Amniotic stem cell (primary cell): ENCODE measurements at places on chromosomes 6 and 20.

DNA sequence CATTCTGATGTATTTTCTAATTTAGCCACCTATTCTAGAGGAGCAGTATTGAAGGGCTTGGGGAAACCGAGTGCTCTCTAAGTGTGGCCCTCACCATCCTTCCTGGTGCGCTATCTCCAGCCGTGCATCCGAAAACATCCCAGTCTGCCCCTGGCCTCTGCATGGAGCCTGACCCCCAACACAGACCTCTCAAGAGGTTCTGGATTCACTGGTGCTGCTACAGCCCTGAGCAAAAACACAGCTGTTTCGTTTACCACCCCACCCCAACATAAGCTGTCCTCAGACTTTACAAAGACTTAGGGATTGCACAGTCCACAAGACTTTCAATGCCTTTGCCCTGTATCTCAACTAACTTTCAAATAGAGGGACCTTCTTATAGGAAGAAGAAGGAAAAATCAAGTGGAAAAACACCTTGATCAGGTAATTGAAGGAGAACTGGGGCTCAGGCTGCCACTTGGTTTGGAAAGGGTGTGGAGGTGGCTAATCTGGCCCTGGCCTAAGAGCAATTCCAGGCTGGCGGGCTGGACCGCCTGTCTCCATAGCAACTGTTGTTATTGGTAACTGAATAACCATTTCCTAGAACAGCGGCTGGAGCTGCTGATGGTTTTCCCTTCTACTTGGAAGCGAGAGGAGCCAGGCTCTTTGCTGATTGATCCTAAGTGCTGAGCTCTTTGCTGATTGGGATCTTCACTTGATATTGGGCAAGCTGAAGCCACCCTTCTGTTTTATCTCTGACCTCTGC lies 90.2 kb upstream of the TOX2 start:
- no peak for DNase-seq

- no peak for DNase-seq
These were observed 32.3 kb downstream of the ID4 start for GRCh38 chr6:19869464-19869863.

GRCh38 chr20:3447321-3447720 lies 23.5 kb upstream of the ATRN start:
- DNase-seq = no peak

DNA sequence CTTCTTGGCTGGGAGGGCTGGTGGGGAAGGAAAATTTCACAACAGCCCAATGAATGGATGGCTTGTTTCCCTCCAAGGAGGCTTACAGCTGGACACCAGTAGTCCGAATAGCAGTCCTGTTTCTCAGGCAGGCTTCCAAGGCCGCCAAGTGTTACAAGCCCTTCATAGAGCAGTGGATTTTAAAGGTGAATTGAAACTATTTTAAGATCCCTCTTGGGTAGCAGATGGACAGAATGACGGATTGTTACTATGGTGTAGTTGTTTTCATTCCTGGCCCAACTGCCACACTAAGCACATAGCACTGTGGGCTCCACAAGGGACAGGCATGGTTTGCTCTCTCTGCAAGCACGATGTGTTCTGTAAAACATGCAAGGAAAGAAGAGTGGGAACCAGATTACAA lies 203.3 kb upstream of the TAB2 start:
- DNase-seq = no peak

- no peak for DNase-seq
These were observed 134.3 kb upstream of the CARMIL1 start for GRCh38 chr6:25144919-25145318.

GRCh38 chr20:56249956-56250355 lies 1.4 kb downstream of the MC3R start:
- DNase-seq = no peak

- DNase-seq = no peak
These were observed 206.7 kb downstream of the MANEA start for GRCh38 chr6:95784019-95784418.

DNA sequence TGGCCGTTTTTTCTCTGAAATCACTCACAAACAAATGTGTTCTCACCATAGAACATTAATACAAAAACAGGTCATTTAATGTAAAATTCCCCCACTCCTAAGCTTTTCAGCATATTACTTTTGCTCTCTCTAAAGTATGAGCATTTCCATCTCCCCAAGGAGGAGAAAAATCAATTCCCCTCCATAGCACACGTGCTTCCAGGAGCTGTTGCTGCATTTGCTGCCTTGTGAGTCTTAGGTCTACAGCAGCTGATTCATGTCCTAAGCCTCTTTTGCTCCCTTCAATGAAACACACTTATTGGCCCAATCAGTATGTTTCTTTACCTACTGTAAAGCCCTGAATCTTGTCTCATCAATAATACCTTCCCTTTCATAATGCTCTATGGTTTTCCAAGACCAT lies 6.4 kb upstream of the COL9A1 start:
- DNase-seq = no peak

DNA sequence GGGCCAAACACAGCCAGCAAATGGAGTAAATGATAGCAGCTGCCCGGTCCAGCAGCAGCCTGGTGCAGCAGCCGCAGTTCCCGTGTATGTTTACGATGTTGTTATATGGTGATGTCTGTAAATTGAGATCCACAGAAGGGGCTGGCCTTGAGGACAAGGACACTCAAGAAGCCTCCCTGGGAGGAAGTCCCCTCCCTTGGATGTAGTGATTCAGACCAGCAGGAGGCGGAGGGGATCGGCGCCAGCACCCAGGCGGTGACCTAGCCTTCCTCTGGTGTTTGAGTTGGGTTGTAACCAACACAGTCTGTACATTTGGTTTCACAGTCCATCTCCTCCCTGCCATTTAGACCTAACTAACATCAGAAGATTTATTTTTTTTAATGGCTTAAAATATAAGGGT lies 187.8 kb downstream of the SYNDIG1 start:
- DNase-seq = no peak

DNA sequence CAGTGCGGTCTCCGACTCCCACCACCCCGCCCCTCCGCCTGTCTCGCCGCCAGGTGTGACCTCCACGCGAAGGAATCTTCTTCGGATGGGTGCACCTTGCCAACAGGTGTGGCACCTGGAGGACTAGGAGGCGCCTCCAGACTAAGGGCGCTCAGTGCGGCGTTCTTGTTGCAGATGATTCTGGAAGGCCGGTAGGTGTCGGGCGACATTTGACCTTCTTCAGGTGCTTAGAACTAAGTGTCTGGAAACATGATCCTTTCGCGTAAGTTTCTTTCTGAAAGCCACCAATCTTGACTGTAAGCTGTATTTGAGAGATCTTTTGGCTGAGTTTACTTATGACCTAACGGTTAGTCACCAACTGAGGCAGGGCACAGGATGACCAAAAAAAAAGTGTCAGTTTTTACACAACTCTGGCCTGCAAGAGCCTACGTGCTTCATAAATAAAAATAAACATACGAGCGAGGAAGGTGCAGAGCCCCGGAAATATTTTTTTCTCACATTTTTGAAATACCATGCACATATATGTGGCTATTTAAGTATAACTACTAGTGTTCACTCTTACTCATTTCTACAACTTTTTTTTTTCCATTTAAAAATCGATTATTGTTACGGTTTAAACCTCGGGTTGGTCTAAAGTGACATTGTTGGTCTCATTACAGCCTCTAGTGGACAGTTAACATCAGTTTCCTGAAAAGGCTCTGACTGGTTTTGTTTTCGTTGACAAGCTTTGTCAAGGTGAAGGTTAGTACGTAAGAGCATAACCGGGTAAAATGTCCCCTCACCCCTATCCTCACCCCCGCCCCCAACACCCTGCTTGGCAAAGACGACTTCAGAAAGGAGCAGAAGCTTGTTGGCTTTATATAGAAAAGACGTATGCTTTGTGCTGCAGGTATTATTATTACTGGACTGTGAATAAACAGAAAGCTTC lies 1.6 kb upstream of the ATXN1 start:
- DNase-seq = peak; percentile 72

DNA sequence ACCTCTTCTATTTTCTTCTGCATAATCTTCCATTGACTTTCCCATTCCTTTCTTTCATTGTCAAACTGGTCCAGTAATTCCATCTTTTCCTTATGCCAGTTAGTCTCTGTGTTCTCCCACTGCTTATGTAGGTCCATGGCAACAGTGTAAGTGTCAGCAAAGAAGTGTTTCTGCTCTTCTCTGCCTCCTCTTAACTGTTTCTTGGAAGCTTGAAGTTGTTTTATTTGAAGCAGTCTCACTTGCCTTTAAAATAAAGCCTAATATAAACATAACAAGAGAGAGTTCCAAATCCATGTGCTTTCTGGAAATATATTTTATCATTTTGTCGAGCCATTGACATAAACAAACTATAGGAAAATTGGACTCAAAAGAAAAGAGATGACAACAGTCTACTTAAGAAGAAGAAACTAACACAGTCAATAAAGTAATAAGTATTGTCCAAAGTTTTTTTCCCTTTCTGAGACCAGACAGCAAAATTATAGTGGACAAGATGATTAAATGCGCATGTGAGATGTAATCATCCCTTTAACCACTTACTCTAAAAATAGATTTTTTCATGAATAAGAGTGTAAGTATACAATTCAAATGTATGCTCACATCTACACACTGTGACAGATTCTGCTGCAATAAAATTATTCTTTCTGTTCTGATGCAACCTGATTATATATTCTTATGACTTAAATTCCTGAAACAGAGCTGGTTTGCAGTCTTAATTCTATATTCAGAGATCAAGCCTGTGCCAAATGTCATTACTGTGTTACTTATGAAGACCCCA lies 5.2 kb downstream of the KIAA0408 start:
- DNase-seq = no peak

DNA sequence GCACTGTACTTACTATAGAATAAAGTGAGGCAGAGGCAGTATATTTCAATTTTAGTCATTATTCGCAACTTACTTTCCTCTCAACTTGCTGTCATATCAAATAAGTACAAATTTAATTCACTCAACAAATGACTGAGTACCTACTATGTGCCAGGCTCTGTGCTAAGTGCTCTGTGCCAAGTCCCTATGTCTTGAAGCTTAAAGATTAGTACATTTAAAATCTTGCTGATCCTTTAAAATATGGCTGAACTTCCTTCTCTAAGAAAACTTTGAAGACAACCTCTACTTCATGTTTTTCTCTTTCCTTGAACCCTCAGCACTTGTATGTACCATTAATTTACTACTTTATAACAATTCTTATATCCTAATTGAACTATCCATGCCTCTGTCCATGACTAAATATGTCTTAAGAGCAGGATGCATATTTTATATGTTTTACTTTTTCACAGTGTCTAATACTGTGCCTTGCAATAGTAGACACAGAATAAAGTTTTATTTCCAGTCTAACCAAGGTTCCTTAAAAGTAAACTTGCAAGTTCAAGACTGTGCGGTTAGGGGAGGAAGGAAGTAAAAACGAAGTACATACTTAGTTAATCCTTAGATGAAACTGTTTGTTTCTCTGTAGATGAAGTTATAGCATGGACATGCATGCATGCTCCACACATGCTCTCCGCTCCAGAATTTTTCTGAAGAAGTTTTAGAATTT lies 10.0 kb upstream of the LATS1 start:
- DNase-seq = no peak

- no peak for DNase-seq
These were observed 635 bp upstream of the C20orf203 start for GRCh38 chr20:32674362-32674789.

- DNase-seq = peak; percentile 10
These were observed 232.7 kb upstream of the SGK1 start for GRCh38 chr6:134550604-134551003.

DNA sequence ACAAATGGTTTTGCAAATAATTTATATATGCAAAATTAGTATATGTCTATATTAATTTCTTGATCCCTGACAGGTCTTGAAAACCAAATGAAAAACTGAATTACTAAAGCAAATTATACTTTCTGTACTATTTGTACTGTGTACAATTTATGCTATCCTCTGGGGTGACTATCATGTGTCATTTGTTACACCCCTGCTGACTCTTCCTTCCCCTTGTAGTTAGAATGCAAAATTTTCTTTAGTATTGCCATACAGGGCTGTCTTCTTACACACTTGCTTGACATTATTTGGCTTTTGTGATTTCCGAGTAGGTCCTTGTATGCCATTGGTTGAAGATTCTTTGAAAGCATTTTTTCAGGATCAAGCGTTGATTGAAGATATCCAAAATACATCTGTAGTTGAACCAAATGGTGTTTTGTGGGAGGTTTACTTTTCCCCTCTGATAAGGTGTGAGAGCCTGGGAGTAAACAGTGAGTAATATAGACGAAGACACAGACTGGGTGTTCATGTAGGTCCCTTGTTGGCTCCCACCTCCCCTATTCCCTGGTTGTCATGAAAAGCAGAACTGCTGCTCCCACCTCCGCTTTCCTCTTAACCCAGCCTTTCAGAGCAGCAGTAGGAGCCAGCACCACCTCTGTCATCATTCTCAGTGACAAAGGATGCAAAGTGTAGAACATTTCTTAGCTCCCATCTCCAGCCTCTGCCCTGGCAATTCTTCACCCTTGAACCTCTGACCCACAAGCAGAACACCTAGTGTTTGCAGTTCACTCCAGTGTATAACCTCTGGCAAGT lies 29.0 kb downstream of the NCOA7 start:
- DNase-seq = no peak
